ENCODE measurements at places on chromosomes 12 and 14. TPM values are rescaled to one million over a fixed set of nuclear protein-coding genes. Genes with fewer than 3 reads are reported as not detected.
A peak's percentile ranks its signal among the peaks of the same experiment; 100 is the strongest.

SERPINA9 gene
- total RNA-seq = 0.12 TPM

GRCh38 chr12:91021076-91021475, 16.3 kb upstream of the EPYC start:
- ATAC-seq = no peak

DNA sequence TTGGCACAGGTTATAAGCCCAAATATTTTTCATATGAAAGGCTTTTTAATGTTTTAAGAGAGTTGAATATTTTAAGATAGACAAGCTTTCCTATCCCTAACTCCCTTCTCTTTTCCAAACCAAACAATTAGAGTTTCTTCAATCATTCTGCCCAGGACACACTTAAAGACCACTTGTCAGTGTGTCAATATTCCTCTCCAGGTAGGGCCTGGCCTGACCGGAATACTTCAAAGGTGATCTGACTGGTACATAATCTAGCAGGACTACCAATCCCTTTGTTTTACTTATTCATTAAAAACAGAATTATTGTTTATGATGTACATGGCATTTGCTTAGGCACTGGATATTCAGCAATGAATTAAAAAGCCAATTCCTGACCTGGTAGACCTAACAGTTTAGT, 24.2 kb upstream of the SNRPF start:
- no peak for ATAC-seq

GRCh38 chr12:13273097-13273496, 76.6 kb downstream of the EMP1 start:
- ATAC-seq = no peak

DNA sequence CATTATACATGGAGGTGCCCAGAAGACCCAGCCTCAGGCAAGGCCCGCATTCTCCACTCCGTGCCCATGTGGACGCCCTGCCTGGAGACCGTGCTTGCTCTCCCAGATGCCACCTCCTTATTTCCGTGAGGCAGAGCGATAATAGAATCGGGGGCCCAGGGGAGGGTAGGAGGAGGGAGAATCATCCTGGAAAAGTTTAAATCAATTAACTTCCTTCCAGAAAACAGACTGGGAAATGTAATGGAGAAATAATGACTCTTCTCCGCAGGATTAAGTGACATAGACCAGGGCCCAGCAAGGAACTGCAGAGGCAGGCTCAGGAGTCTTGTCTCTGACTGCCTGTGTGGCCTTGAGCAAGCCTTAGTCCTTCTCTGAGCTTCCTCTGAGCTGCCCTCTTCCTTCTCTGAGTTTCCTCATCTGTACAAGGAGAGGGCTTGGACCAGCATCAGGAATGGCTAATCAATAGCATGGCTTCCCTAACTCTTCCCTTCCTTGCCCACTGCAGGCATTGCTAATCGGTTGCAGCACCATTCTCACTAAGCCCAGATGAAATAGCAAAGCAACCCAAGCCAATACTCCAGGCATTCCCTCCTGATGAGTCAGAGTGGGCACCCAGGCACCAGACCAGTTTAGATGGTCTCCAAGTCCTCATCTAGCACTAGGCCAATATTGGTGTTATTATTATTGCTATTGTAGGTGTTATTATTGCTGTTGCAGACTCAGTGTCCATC, 11.3 kb upstream of the FAM222A start:
- no peak for ATAC-seq

- peak; percentile 73 for ATAC-seq
These were observed 55.0 kb upstream of the NELL2 start for GRCh38 chr12:44930972-44931600.

- no peak for ATAC-seq
These were observed 191.7 kb downstream of the BCL11B start for GRCh38 chr14:99080306-99080705.

DNA sequence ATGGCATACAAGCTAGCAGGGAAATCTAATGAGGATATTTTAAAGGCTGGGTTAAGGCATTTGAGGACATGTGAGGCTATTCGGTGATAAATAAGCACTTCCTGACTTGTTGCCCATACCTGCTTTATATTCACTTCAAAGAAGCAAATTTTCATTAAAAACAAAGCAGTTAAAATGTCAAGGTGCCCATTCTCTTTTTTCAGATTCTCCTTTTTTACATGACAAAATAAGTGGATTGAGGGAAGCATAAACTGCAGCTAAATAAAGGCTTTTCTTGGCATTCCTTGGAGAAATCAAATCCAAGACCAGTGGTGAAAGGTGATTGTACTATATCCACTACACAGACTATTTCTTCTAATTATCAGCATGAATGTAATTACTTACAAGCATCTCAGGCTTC, 166.9 kb downstream of the PTCSC3 start:
- ATAC-seq = no peak

DNA sequence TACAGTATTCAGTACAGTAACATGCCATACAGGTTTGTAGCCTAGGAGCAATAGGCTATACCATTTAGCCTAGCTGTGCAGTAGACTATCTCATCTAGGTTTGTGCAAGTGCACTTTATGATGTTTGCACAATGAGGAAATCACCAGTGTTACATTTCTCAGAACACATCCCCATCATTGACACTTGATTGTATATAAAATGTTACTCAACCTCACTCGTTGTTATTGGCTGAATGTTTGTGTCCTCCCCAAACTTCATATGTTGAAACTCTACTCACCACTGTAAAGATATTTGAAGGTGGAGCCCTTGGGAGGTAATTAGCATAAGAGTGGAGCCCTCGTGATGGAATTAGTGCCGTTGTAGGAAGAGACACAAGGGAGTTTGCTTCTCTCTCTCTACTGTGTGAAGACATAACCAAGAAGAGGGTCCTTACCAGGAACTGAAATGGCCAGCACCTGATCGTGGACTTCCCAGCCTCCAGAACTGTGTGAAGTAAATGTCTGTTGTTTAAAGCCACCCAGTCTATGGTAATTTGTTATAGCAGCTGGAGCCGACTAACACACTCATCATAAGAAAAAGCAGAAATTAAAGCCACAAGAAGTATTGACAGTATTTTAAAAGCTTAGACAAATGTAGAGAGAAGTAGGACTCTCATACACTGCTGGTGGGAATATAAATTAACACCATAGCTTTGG, 3.2 kb upstream of the MED13L start:
- no peak for ATAC-seq

DNA sequence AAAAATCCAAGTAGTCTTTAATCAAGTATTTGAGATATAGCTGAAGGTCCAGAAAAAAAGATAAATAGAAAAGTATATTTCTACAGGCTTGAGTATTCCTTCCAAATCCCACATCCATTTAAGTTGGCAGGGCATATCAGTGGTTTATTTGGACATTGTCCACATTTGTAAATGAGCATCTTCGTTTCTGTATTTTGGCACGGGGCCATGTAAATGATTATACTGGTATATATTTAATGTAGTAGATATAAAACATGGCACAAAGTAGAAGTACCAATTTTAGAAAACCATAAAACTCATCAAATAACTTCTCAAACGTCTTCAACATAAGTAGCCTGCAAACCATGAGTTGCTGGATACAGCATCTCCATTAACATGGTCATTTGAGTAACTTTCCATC, 437.4 kb upstream of the SOX5 start:
- ATAC-seq = no peak

DNA sequence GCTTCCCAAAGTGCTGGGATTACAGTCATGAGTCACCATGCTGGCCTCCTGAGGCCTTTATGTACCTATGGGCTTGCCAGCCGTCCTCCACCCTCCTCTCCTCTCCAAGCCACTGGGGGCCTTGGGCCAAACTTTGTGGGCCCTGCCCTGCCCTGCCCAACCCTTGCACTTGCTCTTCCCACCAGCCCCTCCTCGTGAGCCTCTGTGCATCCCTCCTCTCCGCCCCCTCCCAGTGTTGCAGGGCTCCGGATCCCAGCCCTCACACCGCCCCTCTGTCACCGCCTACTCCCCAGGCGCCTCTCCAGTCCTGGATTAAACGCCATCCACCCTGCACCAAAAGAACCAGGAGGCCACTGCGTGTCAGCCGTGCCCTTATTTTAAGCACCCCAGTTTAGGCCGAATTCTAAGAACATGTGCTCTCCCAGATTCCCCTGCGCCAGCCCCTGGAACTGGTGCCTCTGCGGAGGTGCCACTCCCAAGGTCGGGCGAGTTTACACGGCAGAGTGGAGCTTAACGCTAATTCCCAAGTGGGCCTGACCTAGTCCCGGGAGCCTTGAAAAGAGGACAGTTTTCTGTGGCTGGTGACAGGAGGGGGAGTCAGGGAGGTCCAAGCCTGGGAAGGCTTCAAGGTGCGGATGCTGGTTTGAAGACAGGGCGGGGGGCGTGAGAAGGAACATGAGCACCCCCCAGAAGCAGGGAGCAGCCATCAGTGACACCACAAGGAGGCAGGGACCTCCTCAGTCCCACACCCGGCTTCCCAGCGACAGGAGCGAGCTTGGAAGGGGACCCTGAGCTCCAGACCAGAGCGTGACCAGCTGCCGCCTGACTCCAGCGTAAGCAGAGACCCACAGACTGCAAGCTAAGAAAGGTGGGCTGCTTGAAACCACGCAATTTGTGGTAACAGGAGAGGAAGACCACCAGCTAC, 21.2 kb upstream of the CDCA4 start:
- ATAC-seq = peak; percentile 85

EPYC gene
- total RNA-seq = not detected

WASHC4 gene
- 19.6 TPM for total RNA-seq

DNA sequence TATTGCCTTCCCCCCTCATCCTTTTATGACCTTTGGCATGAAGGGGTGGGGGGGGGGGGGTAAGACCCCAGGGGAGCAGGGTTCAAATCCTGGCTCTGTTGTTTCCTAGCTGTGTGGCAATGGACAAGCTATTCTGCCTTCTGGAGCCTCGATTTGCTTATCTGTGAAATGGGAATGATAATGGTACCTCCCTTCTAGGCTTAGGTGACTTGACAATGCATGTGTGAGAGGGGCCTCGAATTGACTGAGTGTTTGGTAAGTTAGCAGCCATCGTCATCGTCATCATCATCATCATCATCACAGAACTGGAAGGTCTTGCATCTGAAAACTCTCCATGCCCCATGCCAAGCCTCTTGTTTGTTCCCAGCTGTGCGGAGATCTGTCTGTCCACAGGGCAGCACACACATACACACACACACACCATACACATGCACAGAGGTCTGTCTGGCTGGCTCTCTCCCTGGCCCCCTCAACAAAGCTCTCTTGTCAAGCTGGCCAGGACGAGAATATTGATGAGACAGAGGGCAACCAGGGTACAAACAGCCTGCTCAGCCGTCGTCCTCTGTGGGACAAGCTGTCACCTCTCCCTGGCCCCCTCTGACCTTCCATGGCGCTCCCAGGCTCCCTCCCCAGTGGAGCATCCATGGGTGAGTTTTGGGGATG, 5.9 kb upstream of the SDS start:
- ATAC-seq = no peak

PKP2 gene
- total RNA-seq = 13.7 TPM

NDUFB1 gene
- total RNA-seq = 133 TPM

ETFBKMT gene
- 1.3 TPM for total RNA-seq
